ENCODE measurements at places on chromosomes 1 and 21. TPM values are rescaled to one million over a fixed set of nuclear protein-coding genes. Genes with fewer than 3 reads are reported as not detected.
A peak's percentile ranks its signal among the peaks of the same experiment; 100 is the strongest.

PTPN22 gene
- 58.5 TPM for total RNA-seq

CFHR5 gene
- total RNA-seq = not detected

NPPB gene
- total RNA-seq = not detected

RXFP4 gene
- not detected for total RNA-seq

DNA sequence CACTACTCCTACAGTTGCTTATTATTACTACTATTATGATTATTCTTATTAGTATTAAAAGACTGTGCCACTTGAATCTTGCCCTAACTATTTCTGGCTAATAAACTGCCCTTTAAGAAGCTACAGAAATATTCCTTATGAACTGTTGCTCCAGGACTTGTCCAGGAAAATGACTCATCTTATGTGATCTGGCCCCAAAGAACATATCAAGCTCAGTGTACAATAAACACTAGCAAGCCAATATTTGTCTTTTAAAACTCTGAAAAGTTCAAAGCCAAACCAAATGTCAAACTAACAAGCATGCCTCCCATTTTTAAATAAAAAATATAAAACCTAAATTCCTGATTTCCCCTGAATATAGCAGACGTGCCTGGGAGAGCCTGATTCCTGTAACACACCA, 88.7 kb upstream of the SIM2 start:
- H3K27ac ChIP-seq = no peak overlapping the region
- no peaks in the 10 kb centered on the region for H3K4me1 ChIP-seq
- H3K27me3 ChIP-seq = no peaks in the 10 kb centered on the region
- H3K36me3 ChIP-seq = no peaks in the 10 kb centered on the region

- no peaks in the 10 kb centered on the region for H3K27me3 ChIP-seq
- H3K27ac ChIP-seq = peak overlapping the region; percentile 86
- H3K4me1 ChIP-seq = peaks cover 75% of the 10 kb centered on the region
- H3K36me3 ChIP-seq = no peaks in the 10 kb centered on the region
These were observed 1.4 kb upstream of the ARHGEF2 start for GRCh38 chr1:155979597-155980343.

DNA sequence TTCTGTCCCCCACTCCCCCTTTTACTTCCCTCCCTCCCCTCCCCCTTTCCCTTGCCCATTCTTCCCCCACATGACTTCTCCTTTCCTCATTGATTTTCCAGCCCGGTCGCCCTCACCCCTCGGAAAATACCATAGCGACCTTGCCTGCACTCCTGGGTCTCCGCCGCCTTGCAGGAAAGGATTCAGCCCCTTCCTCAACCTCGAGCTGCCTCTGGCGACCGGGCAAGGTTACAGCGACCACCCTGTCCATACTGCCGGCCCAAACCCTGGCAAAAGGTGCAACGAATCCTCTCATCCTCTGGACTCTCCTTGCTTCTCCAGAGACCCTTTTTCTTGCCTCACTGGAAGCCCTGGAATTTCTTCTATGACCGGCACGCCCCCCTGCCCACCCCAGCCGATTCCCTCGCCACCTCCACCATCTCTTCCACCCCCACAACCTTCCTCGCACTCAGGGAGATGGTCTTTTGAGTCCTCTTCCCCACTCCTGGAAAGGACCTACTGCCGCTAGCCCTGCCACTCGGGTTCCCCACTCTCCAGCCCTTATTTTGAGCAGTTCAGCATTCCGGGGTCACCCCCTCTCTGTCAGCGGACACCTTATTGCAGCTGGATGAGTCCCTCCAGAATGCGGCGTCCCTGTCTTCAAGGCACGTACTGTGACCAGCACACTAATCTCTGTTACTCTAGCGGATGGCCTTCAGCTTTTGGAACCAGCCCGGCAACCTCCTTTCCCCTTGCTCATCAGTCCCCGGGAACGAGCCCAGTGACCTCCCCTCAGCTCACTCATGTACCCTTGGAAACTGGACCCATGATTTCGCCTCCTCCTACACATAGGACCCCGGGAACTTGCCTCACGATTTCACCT, 846 bp downstream of the NSUN4 start:
- H3K27me3 ChIP-seq = no peaks in the 10 kb centered on the region
- DNase-seq = no peak
- H3K4me3 ChIP-seq = peak overlapping the region; percentile 95
- H3K4me1 ChIP-seq = peaks cover 15% of the 10 kb centered on the region

GRCh38 chr1:173134029-173134428, 73.1 kb downstream of the TNFSF4 start:
- no peaks in the 10 kb centered on the region for H3K36me3 ChIP-seq
- peaks cover 6% of the 10 kb centered on the region for H3K27me3 ChIP-seq
- no peak for DNase-seq
- H3K4me1 ChIP-seq = no peaks in the 10 kb centered on the region

DNA sequence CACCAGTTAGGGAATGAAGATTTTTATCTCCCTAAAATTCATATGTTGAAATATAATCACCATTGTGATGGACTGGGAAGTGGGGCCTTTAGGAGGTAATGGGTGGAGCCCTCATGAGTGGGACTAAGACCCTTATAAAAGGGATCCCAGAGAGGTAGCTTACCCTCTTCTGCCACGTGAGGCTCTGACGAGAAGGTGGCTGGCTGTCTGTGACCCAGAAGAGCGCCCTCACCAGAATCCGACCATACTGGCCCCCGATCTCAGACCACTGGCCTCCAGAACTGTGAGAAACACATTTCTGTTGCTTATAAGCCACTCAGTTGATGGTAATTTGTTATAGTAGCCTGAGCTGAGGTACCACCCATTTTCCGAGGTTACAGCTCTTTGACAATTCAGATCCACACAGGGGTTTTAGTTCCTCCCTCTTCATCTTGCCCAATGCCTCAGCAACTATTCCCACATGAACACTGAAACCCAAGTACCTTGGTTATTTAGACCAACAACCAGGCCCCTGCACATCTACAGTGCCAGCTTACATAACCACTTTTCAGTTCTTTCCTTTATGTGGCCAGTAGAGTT, 27.6 kb upstream of the HUNK start:
- no peak for DNase-seq
- peaks cover 2% of the 10 kb centered on the region for H3K27me3 ChIP-seq
- H3K27ac ChIP-seq = no peak overlapping the region
- H3K4me1 ChIP-seq = no peaks in the 10 kb centered on the region
- no peaks in the 10 kb centered on the region for H3K36me3 ChIP-seq
- no peak overlapping the region for H3K4me3 ChIP-seq

GRCh38 chr1:114844270-114844669, 10.4 kb upstream of the SYCP1 start:
- DNase-seq = no peak
- no peak overlapping the region for H3K4me3 ChIP-seq
- H3K27me3 ChIP-seq = peaks cover 10% of the 10 kb centered on the region
- no peak overlapping the region for H3K27ac ChIP-seq
- no peaks in the 10 kb centered on the region for H3K36me3 ChIP-seq

GRCh38 chr1:58162952-58163550, 383.5 kb downstream of the OMA1 start:
- H3K27me3 ChIP-seq = no peaks in the 10 kb centered on the region
- no peaks in the 10 kb centered on the region for H3K4me1 ChIP-seq
- no peaks in the 10 kb centered on the region for H3K36me3 ChIP-seq
- H3K27ac ChIP-seq = no peak overlapping the region

- no peak overlapping the region for H3K4me3 ChIP-seq
- peaks cover 7% of the 10 kb centered on the region for H3K27me3 ChIP-seq
- H3K27ac ChIP-seq = no peak overlapping the region
- no peaks in the 10 kb centered on the region for H3K4me1 ChIP-seq
- no peak for DNase-seq
These were observed 142.5 kb downstream of the TNR start for GRCh38 chr1:175600721-175601440.

GRCh38 chr1:10873189-10873588, 76.7 kb upstream of the CASZ1 start:
- no peaks in the 10 kb centered on the region for H3K4me1 ChIP-seq
- H3K27ac ChIP-seq = no peak overlapping the region
- no peaks in the 10 kb centered on the region for H3K36me3 ChIP-seq
- peaks cover 8% of the 10 kb centered on the region for H3K27me3 ChIP-seq

Measured in CD4-positive, CD25-positive, alpha-beta regulatory T cell (primary cell).